ENCODE measurements at places on chromosomes 16 and 17.

DNA sequence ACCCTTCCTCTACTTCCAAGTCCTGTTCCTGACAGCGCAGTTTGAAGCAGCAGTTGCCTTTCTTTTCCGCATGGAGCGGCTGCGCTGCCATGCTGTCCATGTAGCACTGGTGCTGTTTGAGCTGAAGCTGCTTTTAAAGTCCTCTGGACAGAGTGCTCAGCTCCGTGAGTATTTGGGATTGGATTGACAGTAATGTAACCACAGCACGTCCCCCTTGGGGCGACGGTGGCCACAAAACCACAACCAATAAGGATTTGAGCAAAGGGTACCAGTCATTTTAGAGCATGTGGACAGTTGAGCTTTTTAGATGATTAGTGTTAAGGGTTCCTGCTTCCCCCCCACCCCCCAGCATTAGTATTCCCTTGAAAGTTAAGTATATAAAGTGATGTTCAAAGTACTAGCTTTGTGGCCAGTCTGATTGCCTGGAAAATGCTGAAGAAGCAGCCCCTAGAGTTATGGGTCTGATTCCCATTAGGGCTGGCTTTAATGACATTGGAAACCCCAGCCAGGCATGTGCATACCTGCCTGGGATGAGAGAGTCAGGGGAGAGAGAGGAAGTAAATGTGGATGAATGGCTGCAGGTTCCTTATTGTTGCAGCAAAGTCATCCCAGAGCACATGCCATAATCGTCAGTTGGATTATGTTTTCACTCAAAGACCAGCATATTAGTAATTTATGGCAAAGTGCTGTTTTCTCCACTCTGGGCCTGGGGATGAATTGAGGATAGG is 31.6 kb upstream of the SLC12A3 start:
- DNase-seq = no peak

GRCh38 chr16:88437367-88437964 is 15.6 kb upstream of the ZFPM1 start:
- DNase-seq = no peak

GRCh38 chr17:66855204-66855603 is 20.3 kb downstream of the CACNG5 start:
- DNase-seq = no peak

DNA sequence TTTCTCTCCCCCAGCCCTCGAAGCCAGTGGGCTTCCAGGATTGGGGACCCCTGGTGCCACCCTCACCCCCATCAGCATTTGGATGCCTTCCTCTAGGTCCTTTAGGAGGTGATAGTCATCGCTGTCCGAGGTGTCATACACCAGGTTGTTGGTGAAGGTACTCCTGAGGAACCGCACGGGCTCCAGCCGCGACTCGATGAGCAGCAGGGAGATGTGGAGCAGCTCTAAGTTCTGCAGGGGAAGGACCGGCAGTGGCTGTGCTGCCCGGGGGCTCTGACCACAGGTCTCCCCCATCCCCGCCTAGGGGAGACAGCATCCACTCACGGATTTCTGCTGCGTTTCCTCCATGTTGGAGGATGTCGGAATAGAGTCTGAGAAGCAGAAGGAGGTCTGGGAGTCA is 962 bp downstream of the CSHL1 start:
- no peak for DNase-seq

DNA sequence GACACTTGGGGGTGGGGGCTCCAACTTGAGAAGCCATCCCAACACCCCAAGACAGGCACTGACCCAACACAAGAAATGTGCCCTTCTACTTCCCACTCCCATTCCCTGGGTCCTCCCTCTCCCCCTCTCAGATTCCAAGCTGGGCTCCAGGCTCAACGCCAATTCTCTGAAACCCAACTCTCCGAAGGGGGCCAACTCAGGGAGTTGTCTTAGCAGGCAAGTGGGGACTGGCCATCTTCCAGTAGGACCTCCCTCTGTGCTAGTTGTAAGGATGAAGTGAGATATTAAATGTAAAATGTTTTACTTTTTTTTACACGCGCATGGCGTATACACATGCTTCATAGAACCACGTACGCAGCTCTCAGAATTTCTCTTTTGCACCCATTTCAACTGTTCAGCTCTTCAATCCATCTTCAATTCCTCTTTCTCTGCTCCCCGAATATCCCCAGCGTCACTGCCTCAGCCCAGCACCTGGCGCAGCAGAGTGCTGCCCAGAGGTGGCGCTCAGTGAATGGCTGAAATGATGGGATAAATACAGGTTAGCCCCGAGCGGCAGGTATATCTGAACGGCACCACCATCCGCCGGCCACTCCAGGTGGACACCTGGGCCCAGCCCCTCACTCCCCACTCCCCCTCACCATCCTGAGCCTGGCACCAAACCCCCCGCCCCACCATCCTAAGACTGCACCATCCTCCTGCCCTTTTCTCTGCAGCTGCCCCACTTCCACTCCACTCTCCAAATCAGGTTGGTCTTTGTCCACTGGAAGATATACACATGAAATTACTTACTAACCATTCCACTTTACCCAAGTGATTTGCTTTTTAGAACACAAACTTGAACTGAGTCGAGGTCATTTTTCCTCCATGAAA is 43.9 kb upstream of the TNRC6C start:
- no peak for DNase-seq

DNA sequence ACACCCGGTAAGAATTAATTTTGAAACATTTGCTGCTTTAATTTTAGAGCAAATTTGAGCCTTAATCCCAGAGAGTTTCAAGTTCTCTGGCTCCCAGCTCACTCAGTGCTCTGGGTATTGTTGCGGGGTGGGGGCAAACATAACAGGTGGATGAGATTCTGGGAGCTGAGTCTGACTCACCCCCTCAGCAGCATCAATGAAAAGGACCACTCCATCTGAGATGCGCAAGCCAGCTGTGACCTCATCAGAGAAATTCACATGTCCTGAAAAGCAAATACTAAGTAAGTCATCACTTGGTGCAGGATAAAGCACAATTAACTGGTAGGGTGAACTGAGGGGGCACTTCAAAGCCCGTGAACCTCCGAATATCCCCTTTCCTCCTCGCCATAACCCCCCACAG is 19.9 kb downstream of the EFTUD2 start:
- DNase-seq = no peak

DNA sequence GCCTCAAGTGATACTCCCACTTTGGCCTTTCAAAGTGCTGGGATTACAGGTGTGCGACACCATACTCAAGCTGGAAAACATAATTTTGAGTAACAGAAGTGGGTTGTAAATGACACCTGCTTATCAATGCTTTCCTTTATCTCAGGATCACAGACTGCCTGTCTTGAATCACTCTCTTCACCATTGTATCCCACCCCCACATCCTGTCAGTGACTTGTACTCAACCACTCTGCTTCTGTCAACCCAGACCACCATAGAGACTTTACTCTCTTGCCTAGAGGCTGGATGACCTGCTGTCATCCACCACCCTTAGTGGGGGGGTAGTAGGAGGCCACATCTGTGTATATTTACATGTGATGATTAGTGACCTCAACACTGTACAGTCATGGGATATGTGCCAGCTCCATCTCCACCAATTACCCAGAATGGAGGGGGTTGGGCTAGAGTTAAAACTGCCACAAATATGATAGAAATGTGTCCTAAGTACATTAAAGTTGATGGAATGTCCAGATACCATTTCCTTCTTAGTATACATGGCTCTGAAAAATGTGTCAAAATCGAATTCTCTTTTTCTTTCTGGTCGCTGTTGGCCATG is 338.7 kb downstream of the GRIN2A start:
- DNase-seq = no peak

GRCh38 chr16:60107871-60108270 is 1373.8 kb upstream of the GOT2 start:
- no peak for DNase-seq

- no peak for DNase-seq
Measured at GRCh38 chr17:57895382-57896060, 45.7 kb upstream of the MRPS23 start.

- DNase-seq = no peak
Measured at GRCh38 chr17:6305613-6306360, 129.1 kb downstream of the AIPL1 start.

DNA sequence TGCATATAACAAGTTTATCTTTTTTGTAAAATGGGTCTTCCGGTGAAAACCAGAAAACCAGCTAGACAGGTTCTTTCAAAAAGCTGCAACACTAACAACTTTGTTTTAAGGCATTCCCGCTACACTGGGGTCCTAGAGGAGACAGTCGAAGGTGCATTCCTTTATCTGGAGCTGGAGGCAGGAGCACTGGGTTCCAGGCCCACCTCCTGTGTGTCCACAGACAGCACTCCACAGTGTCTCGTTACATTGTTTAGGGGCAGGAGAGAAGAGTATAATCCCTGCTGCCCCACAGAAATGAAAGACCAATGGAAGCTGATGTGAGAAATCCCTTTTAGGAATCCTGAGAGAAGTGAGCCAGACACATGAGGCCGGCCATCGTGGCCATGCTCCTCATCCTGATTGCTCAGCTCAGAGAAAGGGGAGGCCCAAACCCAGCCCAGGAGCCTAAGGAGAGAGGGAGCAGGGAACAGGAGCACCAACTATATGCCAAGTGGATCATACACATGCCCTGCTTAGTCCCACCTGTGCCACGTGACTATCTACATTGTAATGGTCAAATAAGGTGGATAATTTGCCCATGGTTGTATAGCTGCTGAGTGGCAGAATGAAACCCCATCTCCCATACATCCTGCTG is 59.5 kb downstream of the CCDC182 start:
- no peak for DNase-seq

- no peak for DNase-seq
Measured at GRCh38 chr16:53822936-53823529, 119.1 kb downstream of the FTO start.

- DNase-seq = no peak
Measured at GRCh38 chr17:79674506-79675412, 56.0 kb upstream of the ENPP7 start.

- no peak for DNase-seq
Measured at GRCh38 chr16:84821728-84822689, 2.2 kb downstream of the CRISPLD2 start.

DNA sequence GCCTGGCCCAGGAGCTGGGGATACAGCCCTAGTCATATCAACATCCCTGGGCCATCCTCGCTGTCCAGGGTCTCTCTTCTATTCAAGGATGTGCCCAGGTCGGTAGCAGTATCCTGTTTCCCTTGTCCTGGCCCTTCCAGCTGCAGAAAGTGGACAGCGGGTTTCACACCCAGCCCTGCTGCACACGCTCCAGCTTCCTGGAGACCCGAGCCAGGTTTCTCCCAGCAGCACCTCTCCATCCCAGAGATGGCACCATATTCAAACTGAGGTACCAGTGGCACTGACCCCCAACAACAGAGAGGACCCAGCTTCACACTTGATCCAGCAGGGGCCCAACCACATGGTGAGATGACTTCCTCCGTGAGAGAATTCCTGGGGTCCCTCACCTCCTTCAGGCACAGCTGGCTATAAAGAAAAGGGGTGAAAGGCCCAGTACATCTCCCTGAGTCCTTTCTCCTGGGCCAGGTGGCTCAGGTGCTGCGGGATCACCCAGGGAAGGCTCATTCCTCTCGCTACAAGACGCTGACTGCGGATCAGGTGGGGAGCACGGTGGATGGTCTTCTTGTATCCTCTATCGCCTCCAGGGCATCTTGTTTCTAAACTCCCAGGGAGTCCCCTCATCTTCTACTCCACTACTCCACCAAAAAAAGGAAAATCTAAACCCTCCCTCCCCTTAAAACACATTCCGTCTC is 1.4 kb downstream of the CUEDC1 start:
- DNase-seq = no peak

GRCh38 chr16:12120982-12121652 is 144.6 kb downstream of the SNX29 start:
- DNase-seq = no peak

DNA sequence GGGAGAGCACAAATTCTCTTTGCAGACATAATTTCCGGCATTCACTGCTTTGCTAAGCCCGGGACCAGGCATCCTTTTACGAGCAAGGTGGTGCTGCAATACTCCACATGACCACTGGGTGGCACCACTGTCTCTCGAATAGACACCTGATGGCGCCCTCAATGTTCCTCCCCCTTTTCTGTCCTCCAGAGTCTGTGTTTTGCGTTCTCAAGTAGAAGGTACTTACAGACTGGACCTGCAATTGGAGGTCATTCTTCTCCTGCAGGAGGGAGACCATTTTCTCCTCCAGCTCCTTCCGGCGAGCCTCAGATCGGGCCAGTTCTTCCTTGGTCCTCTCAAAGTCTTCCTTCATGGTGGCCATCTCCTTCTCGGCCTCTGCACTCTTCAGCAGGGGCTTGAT is 45.2 kb downstream of the MYH13 start:
- DNase-seq = no peak

DNA sequence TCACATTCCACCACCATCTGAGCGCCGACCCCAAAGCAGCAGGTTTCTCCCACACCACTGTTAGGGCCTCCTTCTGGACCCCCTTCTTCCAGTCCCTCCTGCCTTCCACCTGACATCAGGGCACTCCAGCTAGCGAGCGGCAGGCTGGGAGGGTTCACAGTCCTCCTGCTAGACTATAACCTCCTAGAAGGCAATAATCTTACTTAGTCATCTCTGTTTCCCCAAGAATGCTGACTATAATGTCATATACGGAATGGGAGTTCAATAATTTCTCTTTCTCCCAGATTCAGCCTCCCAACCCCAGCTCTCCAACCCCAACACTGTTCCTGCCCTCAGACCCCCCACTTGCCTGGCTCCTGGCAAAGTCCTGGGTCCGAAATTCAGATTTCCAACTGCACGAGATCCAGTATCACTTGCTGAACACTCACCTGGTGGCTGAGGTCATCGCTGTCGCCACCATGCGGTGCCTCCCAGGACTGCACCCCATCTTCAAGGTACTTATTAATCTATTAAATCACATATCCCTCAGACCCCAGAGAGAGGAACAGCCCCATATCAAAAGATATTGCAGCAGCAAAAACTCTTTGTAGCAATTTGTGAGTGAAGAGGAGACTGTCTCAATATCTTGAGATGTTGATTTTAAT is 5.6 kb downstream of the ALOX12 start:
- DNase-seq = no peak

- DNase-seq = no peak
Measured at GRCh38 chr16:81821436-81822128, 42.5 kb downstream of the PLCG2 start.

- no peak for DNase-seq
Measured at GRCh38 chr17:15298176-15298575, 33.0 kb upstream of the PMP22 start.

- no peak for DNase-seq
Measured at GRCh38 chr17:39556423-39556822, 51.3 kb downstream of the NEUROD2 start.

- DNase-seq = no peak
Measured at GRCh38 chr16:66639091-66639885, 34.8 kb downstream of the CMTM3 start.

GRCh38 chr16:89123001-89123830 is 29.6 kb downstream of the ACSF3 start:
- DNase-seq = no peak

GRCh38 chr16:85697431-85697830 is 8.7 kb upstream of the GINS2 start:
- no peak for DNase-seq

GRCh38 chr16:22815863-22816262 is 1.9 kb downstream of the HS3ST2 start:
- no peak for DNase-seq

GRCh38 chr17:26775219-26775822 is 518.6 kb upstream of the WSB1 start:
- DNase-seq = no peak
